ENCODE measurements at places on chromosomes 1 and 21.

DNA sequence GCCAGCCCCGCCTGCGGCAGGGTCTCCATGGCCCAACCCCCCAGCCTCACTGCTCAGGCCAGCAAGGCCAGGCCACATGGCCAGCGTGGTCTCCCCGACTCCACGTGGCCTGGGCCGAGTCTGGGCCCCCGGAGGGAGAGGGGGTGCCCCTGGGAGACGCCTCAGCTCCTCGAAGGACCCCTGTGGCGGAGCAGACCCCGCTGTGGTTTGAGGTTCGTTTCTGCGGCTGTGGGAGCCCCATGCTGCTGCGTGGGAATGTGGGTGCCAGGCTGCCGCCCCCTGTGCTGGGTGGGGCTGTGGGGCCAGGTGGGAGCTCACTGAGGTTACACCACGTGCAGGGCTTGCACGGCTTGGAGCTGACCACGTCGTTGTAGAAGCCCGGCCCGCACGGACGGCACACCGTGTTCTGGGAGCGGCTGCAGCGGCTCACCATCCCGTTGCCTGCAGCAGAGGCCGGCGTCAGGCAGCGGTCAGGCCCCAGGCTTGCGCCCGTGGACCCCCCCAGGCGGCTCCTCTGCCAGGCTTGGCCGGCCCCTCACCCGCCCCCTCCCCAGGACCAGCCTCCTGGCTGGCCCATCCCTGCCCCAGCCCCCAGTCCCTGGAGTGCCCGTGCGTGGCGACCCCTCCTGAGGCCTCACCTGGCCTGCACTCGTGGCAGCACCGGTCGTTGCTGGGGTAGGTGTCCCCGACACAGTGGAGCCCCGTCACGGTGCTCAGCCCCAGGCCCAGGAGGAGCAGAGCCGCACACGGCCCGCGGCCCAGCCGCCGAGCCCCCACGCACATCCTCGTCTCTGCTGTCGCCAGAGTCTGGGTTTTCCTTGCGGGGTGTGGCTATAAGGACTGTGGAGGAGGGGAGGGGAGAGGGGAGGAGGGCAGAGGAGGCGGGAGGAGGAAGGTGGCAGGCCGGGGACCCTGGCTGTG is at the start of gene TNFRSF4:
TNFRSF4 (minus strand) TSS at position 809 of the 921 bp plus-strand sequence; CDS start at position 783, 26 bp downstream.
- no peak for DNase-seq

- DNase-seq, result no peak
Observed at GRCh38 chr1:180153032-180153431, 1.6 kb upstream of the QSOX1 start.

DNA sequence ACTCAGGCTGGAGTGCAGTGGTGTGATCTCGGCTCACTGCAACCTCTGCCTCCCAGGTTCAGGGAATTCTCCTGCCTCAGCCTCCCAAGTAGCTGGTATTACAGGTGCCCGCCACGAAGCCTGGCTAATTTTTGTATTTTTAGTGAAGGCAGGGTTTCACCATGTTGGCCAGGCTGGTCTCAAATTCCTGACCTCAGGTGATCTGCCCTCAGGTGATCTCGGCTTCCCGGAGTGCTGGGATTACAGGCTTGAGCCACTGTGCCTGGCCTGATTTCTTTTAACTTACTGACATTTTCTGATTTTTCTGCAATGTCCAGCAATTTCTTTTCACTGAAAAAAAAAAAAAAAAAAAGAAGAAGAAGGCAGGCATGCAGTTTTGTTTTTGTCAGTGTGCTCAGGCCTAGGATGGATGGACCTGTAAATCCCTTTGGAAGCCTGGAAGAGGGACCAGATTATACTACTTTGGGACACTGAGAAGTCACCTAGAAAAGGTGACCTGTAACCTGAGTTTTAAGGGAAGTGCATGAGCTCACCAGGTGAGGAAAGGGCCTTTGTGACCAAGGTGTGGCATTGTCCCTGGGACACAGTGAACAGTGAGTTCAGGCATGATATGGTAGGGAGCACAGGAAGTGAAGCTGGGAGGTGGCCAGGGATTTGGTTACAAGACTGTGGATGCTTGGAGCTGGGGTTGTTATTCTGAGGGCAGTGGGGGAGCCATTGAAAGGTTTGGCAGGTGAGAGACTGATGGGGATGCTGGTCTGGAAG is 2.7 kb upstream of the TMEM61 start:
- no peak for DNase-seq

GRCh38 chr1:61087571-61087970 is 5.2 kb downstream of the NFIA start:
- no peak for DNase-seq

- no peak for DNase-seq
Observed at GRCh38 chr1:202038688-202039346, 28.4 kb downstream of the ELF3 start.

DNA sequence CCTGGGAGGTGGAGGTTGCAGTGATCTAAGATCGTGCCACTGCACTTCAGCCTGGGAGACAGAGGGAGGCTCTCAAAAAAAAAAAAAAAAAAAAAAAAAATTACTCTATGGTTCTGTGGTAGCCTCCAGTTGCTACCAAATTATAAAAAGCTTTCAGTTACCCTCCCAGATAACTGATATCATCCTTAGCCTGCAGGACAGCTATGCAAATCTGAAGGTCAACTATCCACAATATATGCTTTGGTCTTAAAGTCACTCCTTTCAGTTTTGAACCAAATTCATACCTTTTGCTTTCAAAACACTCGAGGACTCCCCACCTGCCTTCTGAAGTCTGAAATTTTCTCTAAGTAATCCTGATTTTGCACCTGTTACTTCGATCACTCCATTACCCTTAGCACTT is 3.1 kb downstream of the MIXL1 start:
- no peak for DNase-seq

DNA sequence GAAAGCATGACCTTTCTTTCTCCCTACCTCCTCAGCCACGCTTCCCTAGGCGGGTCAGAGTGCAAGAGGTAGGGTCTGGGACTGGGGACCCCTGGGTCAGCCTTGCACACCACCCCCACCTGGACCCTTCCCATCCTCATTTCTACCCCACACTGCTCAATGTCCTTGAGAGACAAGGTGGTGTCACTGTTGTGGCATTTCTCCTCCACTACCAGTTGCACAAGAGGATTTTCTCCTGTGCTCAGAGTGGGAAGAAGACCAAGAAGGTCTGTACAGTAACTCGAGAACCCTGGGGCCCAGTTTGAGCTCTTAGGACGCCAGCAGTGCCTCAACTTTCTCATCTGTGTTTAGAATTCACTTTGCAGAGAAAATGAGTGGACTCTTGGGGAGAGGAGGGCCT is 49.4 kb upstream of the CD34 start:
- DNase-seq, result no peak

DNA sequence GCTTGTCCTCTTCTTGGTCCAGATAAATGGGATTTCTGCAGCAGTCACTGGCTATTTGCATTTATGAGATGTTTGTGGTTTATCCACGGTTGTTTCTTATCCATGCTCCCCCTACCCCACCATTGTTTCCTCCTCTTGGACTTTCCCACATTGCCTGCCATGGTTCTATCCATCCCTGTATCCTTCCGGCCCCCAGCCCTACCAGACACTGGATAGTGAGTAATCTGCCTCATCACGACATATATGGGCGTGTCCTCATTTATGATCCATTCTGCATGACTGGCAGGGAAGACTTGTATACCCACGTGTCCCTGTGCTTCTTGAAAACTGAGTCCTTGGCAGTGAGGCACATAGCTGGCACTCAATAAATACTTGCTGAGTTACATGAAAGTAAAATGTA is 40.1 kb downstream of the CACNA1S start:
- DNase-seq, result no peak

DNA sequence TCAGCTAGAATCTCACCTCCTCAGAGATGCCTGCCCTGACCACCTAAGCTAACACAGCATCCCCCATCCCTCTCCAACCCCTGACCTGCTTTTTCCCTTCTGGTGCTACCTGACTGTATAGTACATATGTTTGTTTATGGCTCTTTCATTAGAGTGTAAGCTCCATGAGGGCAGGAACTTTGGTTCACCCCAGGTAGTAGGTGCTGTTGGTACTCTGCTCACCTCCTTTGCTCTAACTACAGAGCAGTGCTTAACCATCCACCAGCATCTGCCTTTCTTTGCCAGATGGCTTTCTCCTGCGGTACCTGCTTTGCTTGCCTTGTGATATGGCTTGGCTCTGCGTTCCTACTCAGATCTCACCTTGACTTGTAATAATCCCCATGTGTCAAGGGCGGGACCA is 18.7 kb upstream of the BLACAT1 start:
- DNase-seq, result no peak

GRCh38 chr1:56525489-56526041 is 53.8 kb downstream of the PLPP3 start:
- no peak for DNase-seq

DNA sequence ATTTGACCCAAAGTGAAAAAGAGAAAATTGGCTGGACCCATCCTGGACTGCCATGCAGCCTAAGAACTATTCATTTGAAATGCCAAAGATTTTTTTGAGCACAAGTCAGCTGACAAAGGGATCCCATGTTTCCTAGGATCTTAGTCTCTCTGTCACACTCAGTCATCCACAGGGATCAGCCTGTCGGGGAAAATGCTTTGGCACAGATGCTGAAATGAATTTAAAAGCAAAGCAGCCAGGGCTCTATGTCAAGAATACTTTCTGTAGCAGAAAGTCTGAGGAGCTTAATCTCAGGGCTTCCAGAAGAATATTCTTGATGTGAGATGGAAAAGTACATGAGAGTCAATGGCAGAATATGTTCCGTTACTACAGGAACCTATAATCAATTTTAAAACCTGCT is 1900.8 kb downstream of the MRPL39 start:
- DNase-seq, result no peak

DNA sequence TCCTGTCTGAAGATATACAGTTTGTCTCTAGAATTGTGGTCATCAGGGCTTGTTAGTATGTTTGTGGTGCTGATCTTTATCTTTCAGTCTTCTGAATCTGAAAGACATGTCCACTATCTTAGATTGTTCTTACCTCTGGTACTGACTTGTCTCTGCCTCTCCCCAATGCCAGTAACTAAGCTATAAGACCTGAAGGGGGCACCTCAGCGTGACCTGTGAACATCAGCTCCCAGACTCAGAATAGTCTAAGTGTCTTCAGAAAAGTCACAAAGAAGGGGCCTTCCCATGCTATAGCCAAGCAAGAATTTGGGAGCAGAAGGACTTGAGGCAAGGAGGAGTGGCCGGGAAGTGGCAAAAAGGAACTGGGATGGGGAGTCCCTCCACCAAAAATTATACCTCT is 178.1 kb downstream of the NTNG1 start:
- DNase-seq, result no peak

DNA sequence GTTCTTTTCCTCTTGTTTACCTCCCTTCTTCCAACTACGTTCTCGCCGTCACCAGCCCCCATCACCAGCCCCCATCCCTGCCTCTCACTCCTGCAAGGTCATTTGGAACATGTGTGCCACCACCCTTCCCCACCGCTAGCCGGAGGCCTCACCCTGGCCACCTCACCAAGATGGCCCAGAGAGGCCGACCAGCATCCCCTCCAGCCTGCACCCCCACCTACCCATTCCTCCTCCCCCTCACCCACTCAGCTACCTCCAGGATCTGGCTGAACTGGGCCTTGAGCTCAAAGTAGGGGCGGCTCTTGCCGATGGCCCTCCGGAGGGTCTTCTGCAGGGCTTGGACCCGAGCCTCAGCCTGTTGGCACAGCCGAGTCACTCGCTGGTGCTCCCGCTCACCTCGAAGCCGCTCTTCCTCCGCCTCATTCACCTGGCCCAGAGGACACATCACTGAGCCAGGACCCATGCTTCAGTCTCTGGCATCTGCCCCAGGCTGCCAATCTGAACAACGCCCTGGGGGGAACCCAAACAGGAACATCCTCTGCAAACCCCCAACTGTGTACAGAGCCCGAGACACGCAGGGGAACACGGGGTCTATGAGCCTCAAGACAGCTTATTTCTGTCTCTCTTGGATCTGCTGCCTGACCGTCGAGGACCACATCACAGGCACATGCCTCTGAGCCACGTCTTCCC is 12.8 kb downstream of the SH3BP5L start:
- DNase-seq, result no peak

DNA sequence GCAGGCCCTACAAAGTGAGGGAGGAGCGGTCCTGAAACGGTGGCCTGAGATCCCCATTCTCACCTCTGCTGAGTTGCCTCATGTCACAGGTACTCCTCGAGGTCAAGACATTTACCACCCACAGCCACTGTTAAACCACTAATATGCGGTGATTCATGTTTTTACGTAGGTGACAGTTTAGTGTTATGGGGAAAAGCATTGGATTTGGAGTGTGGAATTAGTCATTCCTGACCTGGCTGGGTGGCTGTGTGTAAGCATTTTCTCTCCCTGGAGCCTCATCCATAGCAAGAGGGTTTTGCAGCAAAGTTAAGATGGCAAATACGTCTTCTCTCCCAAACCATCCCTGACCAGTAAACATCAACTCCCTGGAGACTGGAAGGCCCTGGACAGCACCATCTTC is 57.8 kb upstream of the KCNJ6 start:
- DNase-seq, result no peak

- DNase-seq, result no peak
Observed at GRCh38 chr1:181208967-181209366, 120.5 kb downstream of the IER5 start.

DNA sequence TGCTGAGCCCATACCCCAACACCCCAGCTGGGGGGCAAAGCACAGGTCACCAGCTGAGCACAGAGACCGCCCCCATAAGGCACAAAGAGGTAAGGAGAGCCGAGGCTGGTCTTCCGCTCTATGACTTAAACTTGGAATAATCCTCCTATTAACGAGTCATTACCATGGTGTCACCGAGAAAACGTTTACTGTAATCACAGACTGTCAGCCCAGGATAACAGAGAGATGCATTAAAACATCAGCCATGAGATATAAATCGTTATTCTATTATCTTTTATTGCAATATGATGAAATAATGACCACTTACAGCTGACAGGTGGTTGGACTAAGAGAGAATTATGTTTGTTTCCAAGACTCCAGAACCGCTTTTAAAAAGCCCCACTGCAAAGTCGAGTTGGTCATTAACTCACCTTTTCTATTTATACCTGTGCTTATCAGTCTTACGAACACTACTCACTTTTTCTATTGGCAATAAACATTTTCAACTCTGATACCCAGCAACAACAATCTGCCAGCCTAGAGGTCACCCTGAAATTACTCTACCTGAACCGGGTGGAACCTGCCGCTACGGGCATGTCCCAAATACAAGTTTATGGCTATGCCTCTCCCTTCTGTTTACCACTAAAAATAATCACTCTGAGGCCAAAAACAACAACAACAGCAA is 21.5 kb downstream of the NPHP4 start:
- DNase-seq, result no peak

- DNase-seq, result no peak
Observed at GRCh38 chr21:36507397-36508018, 27.6 kb upstream of the CLDN14 start.

- no peak for DNase-seq
Observed at GRCh38 chr1:204018460-204018859, 54.5 kb upstream of the SOX13 start.

Data from SIG-M5 (cell line).